ENCODE measurements at places on chromosomes 3 and 15.
A peak's percentile ranks its signal among the peaks of the same experiment; 100 is the strongest.

DNA sequence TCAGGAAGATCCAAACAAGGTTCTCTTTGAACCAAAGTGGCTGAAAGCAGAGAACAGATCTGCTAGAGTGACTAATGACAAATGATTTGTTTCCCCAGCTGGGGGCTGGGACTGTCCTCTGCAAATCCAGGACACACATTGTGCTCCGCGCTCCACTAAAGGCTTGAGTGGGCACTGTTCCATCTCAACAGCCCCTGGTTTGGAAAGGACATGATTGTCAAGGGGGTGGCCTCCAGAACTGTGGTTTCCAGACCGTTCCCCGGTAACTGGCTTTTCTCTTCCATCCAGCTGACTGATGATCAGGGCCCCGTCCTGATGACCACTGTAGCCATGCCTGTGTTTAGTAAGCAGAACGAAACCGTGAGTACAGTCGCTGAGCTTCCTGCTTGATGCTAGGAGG lies 91.0 kb downstream of the LRTM1 start:
- DNase-seq: no peak

DNA sequence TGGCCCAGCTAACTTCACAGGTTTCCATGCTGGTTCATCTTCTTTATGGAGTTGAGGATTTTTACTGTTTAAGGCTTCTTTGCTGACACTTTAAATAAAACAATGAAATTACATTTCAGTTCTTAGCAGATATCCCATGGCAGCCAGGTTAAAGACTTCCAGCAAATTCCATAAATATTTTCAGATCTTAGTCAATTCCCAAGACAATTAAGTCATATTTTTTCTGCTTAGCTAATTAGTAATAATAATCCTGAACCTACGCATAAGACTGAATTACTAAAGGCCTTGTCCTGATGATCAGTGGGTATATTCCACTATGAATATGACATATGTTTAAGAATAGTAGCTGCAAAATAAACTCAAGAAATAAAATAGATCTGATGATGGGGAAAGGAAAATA lies 83.3 kb downstream of the NR2E3 start:
- no peak for DNase-seq

- no peak for DNase-seq
Measured at GRCh38 chr3:31218082-31218481, 314.6 kb upstream of the STT3B start.

GRCh38 chr15:34716111-34716510 lies 38.7 kb downstream of the GJD2 start:
- no peak for DNase-seq

DNA sequence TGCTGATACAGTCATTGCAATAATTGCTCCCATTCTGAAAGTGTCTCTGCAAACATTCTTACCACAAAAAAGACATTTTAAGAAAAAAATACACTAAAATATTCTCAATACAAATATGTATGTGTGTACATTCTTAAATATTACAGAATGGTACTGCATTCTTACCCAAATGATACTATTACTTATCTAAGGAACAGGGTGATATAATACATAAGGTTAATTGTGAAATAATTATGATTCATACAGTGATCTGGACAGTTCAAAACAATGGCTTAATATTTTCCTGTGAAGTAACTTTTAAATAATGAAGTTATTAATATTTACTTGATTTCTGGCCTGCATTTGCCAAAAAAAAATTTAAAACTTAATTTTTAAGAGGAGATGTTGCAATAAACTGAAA lies 694.6 kb downstream of the TUSC7 start:
- DNase-seq: no peak

DNA sequence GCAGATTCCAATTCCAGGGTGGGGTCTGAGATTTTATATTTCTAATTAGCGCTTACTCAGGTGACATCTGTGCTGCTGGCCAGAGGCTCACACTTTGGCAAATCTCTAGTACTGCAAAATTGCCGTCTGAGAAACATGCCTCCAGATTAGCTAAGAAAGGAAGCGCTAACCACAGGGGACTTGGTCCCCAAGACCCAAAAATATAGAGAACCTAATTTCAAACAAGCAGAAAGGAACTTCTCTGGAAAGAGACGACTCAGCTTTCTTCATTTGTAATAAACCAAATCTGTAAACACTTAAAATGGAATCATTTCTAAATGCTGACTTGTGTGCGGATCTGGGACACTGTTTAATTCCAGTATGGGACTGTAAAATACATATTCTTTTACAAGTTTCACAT lies 55.7 kb downstream of the B3GNT5 start:
- DNase-seq: no peak

DNA sequence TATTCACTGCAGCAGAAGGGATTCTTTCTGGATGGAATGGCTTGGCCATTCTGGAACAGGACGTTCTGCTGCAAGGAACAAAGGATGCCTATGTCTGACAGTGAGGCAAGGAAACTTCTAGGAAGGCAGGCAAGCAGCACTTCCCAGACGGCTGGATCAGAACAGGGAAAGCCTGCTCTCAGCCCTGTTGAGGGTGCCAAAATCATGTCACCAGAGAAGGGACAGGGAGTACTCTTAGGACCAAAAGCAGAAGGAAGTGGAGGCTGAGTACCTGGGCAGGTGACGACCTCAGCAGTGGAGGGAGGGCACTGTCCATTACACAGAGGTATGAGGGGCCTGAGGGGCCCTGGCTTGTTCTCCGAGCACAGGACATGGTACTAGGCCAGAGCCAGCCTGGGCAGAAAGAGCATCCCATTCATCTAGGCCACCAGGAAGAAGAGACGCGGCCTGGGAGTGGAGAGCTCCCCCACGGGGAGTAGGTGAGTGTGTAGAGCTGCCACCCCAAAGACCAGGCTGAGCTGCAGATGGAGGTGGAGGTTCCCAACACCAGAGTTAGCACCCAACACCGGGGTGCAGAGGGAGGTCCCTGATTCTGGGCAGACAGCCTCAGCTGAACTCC lies 9.6 kb downstream of the KLF15 start:
- DNase-seq: no peak

- DNase-seq: no peak
Measured at GRCh38 chr3:61454801-61455200, 106.6 kb upstream of the PTPRG start.

GRCh38 chr3:43400781-43401730 lies 114.7 kb downstream of the SNRK start:
- DNase-seq: no peak

DNA sequence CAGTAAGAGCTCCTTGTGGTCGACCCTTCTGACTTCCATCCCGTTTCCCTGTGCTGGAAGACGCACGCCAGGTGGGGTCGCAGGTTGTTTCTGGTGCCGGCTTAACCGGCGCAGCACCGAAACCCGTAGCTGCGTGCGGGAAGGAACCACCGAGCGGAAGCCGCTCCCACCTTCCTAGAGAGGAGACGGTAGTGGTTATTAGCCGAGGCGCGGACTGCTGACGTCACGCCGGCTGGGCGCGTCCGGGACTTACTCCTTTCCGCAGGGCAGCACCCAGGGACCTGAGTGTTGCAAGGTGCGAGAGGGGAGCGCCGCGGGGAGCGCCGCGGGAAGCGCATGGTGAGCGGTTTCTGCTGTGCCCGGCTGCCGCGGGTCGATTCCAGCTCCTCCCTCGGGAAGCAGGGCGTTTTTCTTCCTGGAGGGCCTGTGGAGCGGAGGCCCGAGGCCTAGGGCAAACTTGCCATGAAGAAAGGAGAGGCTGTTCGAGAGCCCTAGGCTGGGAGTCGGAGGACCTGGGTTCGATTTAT lies at the start of gene ZNF501:
TSS of gene ZNF501 (plus strand) at position 252 of the 527 bp plus-strand sequence. CDS start 4,787 bp downstream, outside the sequence.
- DNase-seq: peak; percentile 67

GRCh38 chr3:107644631-107645030 lies 121.9 kb downstream of the BBX start:
- no peak for DNase-seq

DNA sequence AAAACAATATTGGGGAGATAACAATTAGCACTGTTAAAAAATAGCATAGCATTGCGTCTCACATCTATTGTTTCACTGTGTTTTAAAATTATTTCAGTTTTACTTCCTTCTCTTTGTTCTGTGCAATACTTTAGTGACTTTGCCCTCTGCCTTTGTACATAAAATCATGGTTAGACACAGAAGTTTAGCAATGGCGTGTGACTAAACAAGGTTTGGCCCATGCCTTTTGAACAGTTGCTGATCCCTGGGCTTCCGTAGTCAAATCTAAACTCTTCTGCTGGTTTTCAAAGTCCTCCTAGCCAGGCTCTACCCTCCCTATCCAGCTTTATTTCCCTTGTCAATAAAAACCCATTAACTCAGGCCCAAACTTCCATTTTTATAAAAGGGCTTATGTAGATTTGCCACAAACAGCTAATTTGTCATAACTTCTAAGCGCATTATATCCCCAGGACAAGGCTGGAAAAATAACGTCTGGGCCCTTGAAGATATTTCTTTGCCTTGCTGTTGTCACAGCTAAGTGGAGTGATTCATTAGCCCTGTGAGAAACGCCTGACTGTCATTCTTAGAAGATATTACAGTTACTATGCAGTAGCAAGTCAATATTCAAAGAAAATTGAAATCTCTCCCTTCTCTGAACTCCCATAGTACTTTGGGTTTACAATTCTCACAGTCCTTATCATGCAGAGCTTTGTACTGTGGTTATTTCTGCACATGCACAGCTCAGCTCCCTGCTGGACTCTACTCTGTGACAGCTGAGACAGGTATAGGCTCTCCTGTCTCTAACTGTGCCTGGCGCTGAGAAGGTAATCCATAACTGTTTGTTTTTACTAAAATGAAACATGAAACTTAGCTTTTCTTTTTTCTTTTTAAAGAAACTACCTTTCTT lies 123.4 kb upstream of the SLC24A5 start:
- no peak for DNase-seq

DNA sequence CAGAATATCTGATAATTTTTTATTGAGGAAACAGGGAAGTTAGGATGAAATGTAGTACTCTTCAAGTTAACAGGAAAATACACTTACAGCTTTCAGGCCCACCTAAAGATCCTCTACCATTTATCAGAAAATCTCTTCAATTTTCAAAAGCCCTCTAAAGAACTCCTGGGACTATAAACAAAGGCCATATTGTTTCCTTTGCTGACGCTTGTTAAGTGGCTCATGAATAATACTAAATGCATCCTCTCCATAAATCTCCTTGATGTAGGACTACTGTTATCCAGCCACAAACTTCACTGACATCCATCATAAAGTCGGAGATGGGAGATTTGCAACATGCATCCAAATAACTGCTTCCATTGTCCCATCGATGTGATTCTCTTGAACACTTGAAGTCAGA lies 326.5 kb downstream of the ZIC1 start:
- no peak for DNase-seq

DNA sequence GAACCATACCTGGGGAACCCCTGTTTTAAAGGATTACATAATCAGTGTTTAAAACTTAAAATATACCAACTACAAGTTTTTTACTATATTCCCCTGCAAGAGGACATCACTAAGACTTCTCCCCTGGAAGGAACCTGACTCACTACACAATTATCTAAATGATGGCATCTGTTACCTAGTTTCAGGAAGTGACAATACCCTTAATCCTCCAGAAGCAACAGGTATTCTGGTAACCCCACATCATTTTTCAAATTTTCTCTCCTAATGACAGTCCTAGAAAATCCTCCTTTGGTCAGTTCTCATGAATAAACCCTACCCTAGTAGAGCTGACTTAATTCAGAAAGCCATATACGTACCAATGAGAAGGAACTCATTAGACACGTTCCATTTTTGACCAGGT lies 78.4 kb downstream of the RFX7 start:
- no peak for DNase-seq

DNA sequence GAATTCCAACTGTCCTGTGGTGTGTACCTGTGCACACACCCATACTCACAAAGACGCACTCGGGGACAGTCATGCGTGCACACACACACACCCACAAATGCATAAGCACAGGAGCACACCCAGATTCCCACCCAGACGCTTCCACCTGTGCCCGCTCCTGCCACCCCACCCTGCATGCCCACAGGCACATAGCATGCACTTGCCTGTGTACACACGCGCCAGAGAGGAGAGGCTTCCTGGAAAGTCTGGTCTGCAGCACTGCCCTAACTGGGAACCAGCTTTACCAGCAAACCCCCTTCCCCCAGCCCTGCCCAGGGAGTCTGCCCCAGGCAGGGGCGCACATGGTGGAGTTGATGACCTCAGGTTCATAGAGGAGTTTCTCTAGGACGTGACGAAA lies 246.2 kb downstream of the UACA start:
- no peak for DNase-seq

DNA sequence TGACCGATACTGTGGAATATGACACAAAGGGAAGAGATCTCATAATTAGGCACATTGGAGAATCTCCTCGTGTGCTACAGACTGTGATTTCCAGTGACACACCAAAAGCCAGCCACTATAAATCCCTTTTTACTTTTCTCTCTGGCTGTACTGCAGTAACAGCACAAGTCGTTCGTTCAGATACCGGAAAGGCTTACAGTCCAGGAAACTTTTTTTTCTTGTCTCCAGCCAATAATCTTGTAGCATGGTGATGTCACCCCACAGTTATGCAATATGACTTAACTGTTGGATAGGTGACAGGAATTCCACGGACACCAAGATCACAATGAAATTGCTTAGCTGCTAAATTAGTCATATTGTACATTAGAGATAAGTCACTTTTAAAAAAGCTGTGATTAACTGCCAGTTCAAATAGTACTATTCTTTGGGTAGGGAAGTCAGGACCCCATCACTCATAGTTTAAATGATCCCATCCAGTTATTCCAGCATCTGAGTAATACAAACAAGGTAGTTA lies 36.3 kb upstream of the TSC22D2 start:
- no peak for DNase-seq

DNA sequence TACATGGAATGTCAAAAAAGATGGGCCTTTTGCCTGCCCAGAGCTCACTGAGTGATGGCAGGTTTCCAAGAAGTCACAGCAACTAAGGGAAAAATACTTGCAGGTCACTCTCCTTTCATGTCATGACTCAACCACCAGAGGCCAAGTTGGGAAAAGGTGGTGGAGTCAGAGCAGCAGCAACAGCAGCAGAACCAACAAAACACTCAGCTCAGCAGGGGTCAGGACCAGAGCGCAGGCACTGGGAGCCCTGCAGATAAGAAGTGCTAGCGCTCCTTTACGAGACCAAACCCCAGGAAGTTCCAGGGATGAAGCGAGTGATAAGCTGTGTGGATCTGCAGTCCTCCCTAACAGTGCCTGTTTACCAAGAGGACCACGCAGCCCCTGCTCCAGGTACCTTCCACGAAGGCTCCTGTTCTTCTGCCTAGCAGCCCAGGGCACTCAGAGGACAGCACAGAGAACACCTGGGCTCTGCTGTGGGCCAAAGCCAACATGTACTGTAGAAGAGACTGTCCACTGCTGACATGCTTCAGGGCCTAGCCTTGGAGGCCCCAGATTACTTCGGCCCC lies 26.0 kb downstream of the POC1A start:
- no peak for DNase-seq

GRCh38 chr15:73540161-73540560 lies 93.0 kb downstream of the NPTN start:
- DNase-seq: no peak

Measured in activated CD4-positive, alpha-beta T cell treated with anti-CD3 and anti-CD28 coated beads, Interleukin-2, amount 50 U/mL, for 24 hours (primary cell).